Calu3 (cell line): ENCODE measurements at places on chromosomes 16 and 17. TPM values are rescaled to one million over a fixed set of nuclear protein-coding genes. Genes with fewer than 3 reads are reported as not detected.
A peak's percentile ranks its signal among the peaks of the same experiment; 100 is the strongest.

The KRT31 gene
- total RNA-seq, result not detected in 2 replicates

The GPR179 gene
- 0.45 and 0.69 TPM in 2 replicates for total RNA-seq

The TNFSF13 gene
- total RNA-seq, result 19.7 and 25.7 TPM in 2 replicates

The SEZ6L2 gene
- total RNA-seq, result 68.9 and 92.1 TPM in 2 replicates

The CHP2 gene
- not detected in 2 replicates for total RNA-seq

The AGRP gene
- total RNA-seq, result not detected in 2 replicates

The PAGR1 gene
- 30.4 and 32.0 TPM in 2 replicates for total RNA-seq

The PLXDC1 gene
- total RNA-seq, result 0.39 and 0.52 TPM in 2 replicates

DNA sequence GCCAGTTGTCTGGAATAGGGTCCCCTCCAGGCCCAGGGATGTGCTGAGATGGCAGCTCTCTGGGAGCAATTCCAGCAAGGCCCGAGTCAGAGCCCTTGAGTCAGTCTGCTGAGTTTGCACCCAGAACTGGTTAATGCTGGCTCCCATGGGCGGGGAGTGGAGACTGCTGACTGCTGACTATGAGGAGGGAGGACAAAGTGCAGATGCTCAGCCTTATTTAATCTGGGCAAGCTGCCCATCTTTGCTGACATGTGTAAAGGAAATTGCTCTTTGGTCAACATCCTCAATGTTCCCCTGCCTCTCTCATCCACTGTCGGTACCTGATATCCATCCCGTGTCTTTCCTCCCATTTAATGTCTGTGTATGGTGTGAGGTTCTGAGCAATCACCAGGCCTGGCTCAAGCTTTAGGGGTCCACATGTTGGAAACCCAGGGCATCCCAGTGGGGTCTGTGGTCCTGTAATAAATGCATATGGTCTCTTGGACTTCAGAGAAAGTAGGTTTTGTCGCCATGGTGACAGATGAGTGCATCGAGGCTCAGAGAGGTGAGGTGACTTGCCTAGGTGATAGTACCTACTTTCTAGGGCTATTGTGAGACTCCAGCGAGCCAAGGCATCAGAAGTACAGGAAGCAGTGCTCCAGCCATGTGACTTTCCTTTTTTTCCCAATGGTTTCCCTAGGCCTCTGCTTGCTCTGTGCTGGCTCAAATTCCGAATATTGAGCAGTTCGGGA is 20.0 kb upstream of the RNF135 start:
- H3K4me3 ChIP-seq, result no peak overlapping the region
- peak; percentile 45 for DNase-seq
- no peaks in the 10 kb centered on the region for H3K36me3 ChIP-seq
- H3K27me3 ChIP-seq, result no peaks in the 10 kb centered on the region
- H3K4me1 ChIP-seq, result no peaks in the 10 kb centered on the region

- no peaks in the 10 kb centered on the region for H3K4me1 ChIP-seq
- H3K27me3 ChIP-seq, result no peaks in the 10 kb centered on the region
- no peak overlapping the region for H3K27ac ChIP-seq
- peaks cover 70% of the 10 kb centered on the region for H3K36me3 ChIP-seq
- H3K4me3 ChIP-seq, result no peak overlapping the region
Measured at GRCh38 chr17:77501101-77501566, 360.4 kb downstream of the SEC14L1 start.

- H3K4me3 ChIP-seq, result peak overlapping the region; percentile 48
- H3K36me3 ChIP-seq, result no peaks in the 10 kb centered on the region
- peaks cover 12% of the 10 kb centered on the region for H3K4me1 ChIP-seq
- no peak overlapping the region for H3K27ac ChIP-seq
- peaks cover 97% of the 10 kb centered on the region for H3K27me3 ChIP-seq
Measured at GRCh38 chr17:43713494-43714162, 45.0 kb downstream of the SOST start.

DNA sequence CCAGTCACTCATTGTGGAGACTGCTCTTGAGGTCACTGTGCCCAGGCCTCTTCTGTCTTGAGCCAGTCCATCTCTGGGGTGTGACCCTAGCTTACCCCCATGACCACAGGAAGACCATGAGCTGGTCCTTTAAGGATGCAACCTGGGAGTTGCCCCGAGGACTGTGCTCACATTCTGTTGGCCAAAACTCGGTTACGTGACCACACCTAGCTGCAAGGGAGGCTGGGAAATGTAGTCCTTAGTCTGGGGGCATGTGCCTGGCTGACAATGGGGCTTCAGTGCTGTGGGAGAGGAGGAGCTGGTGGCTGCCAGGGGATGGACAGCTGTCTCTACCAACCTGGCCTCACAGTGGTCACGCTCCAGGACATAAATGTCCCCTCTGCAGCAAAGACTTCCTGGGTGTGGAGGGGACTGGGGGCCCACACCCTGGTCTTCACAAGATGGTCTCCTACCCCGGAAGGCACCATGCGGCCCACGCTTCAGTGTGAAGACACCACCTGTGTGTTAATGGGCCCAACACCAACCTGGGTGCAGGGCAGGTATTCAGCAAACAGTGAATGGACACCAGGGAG is 55.4 kb downstream of the JPH3 start:
- no peaks in the 10 kb centered on the region for H3K36me3 ChIP-seq
- no peak overlapping the region for H3K4me3 ChIP-seq
- peaks cover 7% of the 10 kb centered on the region for H3K4me1 ChIP-seq
- H3K27me3 ChIP-seq, result peaks cover 97% of the 10 kb centered on the region
- H3K27ac ChIP-seq, result no peak overlapping the region
- peak; percentile 38 for DNase-seq

DNA sequence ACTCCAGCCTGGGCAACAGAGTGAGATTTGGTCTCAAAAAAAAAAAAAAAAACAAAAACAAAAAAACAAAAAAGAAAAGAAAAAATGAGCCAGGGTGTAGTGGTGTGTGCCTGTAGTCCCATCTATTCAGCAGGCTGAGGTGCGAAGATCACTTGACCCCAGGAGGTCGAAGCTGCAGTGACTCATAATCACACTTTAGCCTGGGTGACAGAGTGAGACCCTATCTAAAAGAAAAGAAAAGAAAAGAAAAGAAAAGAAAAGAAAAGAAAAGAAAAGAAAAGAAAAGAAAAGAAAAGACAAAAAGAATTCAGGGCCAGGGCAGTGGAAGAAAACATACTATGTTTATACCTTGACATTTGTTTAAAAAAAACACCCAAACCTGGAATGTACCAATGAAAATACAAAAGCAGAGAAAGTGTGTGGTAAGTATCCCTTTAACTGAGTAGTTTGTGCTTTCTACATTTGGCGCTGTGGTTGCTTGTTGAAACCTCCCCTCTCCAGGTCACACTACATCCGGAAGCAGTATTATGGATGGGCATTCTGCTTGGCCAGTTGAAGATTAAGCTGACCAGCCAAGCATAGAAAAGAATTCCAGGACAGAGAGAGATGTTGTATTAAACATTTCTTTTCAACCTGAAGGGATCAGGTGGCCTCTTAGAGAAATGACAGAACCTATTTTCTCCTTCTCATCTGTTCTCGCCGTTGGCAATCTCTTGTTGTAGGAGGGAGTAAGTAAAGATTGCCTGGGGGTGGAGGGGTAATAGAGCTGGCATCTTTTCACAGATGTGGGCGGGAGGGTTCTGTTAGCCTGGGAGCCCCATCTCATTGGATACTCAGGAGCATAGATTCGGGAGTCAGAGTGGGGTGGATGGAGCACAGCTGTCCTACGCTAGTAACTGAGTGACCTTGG is 12.1 kb upstream of the PRKCB start:
- no peak overlapping the region for H3K4me3 ChIP-seq
- no peak overlapping the region for H3K27ac ChIP-seq
- H3K36me3 ChIP-seq, result no peaks in the 10 kb centered on the region
- no peaks in the 10 kb centered on the region for H3K4me1 ChIP-seq
- H3K27me3 ChIP-seq, result peaks cover 27% of the 10 kb centered on the region

GRCh38 chr17:79002291-79002690 is 7.3 kb downstream of the CANT1 start:
- DNase-seq, result no peak
- H3K27me3 ChIP-seq, result no peaks in the 10 kb centered on the region
- peaks cover 66% of the 10 kb centered on the region for H3K4me1 ChIP-seq
- peaks cover 42% of the 10 kb centered on the region for H3K36me3 ChIP-seq
- H3K27ac ChIP-seq, result no peak overlapping the region

DNA sequence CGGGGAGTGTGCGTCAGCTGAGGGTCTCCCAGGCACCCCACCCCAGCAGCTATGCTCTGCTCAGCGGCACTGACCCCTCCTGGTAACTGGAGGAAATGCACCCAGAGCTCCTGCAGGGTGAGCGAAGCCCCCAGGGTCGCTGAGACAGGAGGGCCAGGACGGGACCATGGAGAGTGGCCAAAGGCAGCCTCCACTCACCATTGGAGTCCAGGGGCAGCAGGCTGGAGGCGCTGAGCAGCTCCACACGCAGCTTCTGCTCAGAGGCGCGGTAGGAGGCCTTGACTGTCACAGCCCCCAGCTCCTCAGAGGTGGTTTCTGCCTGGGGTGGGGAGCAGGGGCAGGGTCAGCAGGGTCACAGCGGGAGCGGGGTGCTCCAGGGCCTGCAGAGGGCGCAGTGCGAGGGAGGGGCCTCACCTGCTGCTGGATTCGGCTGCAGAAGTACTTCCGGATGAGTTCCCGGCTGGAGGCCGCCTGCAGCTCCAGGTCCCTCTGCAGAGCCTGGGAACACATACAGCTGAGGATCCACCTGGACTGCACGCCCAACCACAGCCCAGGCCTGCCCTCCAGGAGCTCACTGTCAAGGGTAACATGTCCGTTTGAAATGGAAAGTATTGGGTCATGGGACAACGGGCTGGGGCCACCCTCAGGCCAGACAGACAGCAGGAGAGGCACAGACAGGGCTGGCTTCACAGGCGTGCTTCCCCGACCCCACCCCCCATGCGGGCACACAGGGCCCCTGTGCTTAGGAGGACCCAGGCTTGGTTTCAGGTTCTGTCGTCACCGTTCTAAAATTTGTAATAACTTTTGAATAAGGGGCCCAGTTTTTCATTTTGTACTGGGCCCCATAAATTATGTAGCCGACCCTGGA is 13.8 kb downstream of the UNC13D start:
- no peaks in the 10 kb centered on the region for H3K4me1 ChIP-seq
- no peak overlapping the region for H3K27ac ChIP-seq

DNA sequence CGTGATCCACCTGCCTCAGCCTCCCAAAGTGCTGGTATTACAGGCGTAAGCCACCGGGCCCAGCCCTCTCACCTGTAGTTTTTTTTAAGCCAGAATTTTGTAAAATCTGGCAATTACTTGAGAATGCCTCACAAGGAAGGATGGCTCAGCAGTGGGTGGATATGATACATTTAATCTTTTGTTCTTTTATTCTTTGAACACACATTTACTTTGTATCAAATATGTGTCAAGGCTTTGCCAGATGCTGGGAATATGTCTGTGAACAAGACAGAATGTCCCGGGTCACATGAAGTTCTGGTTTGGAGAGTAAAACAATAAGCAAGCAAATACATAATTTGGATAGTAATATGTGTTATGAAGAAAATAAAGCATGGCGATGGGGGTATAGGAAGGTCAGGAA is 4.9 kb upstream of the COPS3 start:
- peaks cover 11% of the 10 kb centered on the region for H3K36me3 ChIP-seq
- H3K4me3 ChIP-seq, result no peak overlapping the region
- no peak overlapping the region for H3K27ac ChIP-seq
- H3K27me3 ChIP-seq, result no peaks in the 10 kb centered on the region
- DNase-seq, result no peak

DNA sequence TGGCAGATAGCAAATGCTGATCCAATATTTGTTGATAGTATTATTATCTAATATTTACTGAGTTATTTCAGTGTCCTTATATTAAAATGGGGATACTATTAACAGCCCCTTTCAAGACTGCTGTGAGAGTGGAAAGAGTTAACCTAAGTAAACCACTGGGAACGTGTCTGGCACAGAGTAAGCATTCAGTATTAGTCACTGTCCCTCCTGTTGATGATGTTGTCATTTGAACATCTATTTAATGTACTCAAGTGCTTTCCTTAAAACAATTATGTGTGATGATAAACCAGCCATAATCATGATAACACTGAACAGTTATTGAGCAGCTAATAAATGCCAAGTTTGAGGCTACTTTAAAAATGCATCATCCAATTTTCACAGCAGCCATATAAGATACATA is 135.7 kb upstream of the XYLT1 start:
- no peaks in the 10 kb centered on the region for H3K27me3 ChIP-seq
- H3K4me3 ChIP-seq, result no peak overlapping the region
- no peaks in the 10 kb centered on the region for H3K36me3 ChIP-seq
- no peaks in the 10 kb centered on the region for H3K4me1 ChIP-seq

GRCh38 chr16:649631-650030 is 466 bp downstream of the WDR90 start:
- no peak for DNase-seq
- H3K27ac ChIP-seq, result peak overlapping the region; percentile 47
- peaks cover 87% of the 10 kb centered on the region for H3K36me3 ChIP-seq
- peaks cover 17% of the 10 kb centered on the region for H3K4me1 ChIP-seq
- H3K27me3 ChIP-seq, result no peaks in the 10 kb centered on the region

DNA sequence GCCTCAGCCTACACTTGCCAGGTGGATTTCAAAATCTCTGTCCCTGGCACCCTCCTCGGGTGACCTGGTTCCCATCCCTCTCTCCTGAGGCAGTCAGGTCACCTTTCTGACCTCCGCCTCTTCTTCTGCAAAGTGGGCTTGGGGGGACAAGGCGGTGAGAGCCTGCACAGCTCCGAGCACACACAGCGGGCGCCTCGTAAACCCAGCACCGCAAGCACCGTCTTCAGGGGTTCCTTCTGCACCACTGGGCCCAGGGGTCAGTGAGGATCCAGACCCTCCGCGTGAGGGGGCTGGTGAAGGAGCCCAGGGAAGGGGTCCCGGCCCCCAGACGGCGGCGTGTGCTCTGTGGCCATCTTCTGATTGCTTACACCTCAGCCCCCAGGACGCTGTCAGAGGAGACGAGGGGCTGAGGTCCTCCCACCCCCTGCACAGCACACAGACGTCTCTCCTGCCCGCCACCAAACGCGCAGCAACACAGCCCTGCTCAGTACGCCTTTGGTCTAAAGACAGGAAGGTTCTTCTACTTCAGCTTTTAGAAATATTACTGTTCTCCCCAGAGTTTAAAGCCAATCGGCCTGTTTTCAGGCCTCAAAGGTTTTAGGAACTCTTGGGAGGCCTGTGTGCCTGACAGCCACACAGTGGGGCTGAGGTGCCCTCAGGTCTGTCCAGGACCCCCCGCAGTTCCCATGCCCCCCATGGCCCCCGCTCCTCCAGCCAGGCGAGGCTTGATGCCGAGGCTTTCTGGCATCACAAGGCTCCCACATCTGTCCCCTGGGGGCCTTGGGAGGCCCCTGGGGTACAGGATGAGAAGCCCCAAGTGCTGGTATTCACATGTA is 2.7 kb downstream of the CBFA2T3 start:
- DNase-seq, result no peak
- peaks cover 4% of the 10 kb centered on the region for H3K36me3 ChIP-seq
- H3K27ac ChIP-seq, result no peak overlapping the region
- peaks cover 99% of the 10 kb centered on the region for H3K27me3 ChIP-seq
- H3K4me3 ChIP-seq, result no peak overlapping the region
- peaks cover 9% of the 10 kb centered on the region for H3K4me1 ChIP-seq

GRCh38 chr17:44204441-44204882 is 4.8 kb upstream of the ATXN7L3 start:
- H3K27me3 ChIP-seq, result no peaks in the 10 kb centered on the region
- no peak overlapping the region for H3K4me3 ChIP-seq
- H3K36me3 ChIP-seq, result peaks cover 51% of the 10 kb centered on the region
- DNase-seq, result no peak

DNA sequence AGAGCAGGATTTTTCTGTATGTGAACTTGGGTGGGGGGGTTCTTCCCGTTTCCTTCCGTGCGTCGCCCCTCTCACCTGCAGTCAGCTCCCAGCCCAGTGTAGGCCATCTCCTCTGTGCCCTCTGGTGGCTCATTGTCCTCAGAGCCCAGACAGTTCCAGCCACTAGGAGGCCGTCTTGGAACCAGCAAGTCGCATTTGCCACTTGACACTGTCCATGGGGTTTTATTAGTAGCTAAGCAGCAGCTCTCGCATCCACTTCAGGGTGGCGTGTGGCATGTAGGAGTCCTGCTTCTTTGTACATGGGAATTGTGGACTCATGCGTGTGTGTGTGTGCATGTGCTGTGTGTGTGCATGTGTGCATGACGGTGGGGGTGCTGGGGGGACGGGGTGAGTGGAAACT is 74.0 kb downstream of the SEC14L1 start:
- H3K27ac ChIP-seq, result no peak overlapping the region
- H3K36me3 ChIP-seq, result peaks cover 32% of the 10 kb centered on the region
- peak; percentile 58 for DNase-seq
- no peak overlapping the region for H3K4me3 ChIP-seq
- H3K27me3 ChIP-seq, result no peaks in the 10 kb centered on the region
